Erythroblast (primary cell): ENCODE measurements at places on chromosomes 2 and 18.

GRCh38 chr2:234974501-234975385 lies 22.9 kb downstream of the SH3BP4 start:
- no peak for DNase-seq

DNA sequence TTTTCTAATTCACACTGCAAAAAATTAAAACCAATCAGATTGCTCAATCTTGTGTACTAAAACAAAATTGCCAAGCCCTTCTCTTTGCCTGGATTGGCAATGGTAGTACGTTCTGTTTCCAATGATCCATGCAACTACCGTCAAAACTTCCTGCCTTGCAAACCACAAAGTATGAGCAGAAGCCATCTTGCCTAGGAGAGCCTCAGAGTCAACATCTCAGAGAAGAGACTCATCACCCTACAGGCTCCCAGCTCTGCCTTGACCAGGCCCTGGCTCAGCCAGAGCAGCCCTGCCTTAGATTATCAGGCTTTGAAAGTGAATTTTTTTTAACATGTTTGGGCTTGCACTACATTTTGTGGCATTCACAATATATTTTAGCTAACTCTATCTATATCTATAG lies 574.1 kb downstream of the SATB2 start:
- DNase-seq: no peak

GRCh38 chr2:3265981-3266924 lies 111.4 kb downstream of the EIPR1 start:
- DNase-seq: no peak

DNA sequence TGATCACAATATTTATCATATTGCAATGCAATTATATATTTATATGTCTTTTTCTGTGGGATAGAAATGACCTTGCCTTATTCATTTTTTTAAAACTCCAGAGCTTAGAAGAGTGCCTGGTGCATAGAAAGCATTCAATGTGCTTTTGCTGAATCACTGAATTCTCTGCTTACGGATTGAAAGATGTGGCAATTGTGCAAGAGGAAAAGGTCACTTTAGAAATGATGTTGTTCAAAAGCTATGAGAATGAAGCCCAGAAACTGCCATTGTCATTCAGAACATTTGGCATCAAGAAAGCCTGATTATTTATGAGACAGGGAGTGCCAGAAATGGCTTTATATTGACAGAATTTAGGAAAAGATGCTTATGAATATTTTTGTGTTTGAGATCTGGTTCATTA lies 678.6 kb upstream of the CDH2 start:
- no peak for DNase-seq

DNA sequence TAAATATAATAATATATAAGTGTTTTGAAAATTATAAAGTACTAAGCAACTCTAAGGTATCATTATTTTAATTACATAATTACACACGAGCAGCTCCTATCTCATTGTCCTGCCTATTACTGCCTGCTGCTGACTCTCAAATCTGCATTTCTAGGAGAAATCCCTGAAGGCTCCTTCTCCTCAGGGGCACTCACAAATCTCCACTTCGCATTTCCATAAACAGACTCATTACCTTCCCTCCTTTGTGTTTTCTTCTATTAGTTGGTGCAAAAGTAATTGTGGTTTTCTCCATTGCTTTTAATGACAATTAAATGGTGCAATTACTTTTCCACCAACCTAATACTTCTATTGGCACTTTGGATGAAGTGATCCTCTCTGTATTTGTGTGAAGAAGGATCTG lies 135.0 kb upstream of the HNMT start:
- DNase-seq: no peak

- DNase-seq: no peak
Measured at GRCh38 chr2:100554798-100555407, 7.9 kb upstream of the PDCL3 start.

GRCh38 chr2:174328961-174329715 lies 5.6 kb upstream of the SP9 start:
- DNase-seq: peak; percentile 9

DNA sequence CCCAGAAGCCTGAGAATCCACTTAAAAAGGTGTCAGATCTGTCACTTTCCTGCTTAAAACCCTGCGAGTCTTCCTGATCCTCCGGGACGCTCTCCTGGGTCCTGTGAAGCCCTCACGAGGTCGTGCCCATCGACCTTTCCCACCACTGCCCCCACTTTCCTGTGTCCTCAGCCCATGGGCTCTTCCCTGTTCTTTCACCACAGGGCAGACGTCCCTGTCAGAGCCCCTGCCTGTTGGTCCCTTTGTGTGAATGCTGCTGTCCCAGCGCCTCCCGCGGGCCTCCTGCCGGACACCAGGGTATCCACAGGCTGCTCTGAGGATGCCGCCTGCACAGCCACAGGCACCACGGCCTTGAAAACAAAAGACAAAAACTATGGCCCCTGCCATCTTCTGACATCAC lies 125.6 kb downstream of the TMEM18 start:
- no peak for DNase-seq

- DNase-seq: no peak
Measured at GRCh38 chr2:196590286-196590685, 49.2 kb upstream of the CCDC150 start.

GRCh38 chr2:214244847-214245246 lies 166.0 kb upstream of the VWC2L start:
- no peak for DNase-seq

- no peak for DNase-seq
Measured at GRCh38 chr2:101704816-101705578, 7.5 kb downstream of the MAP4K4 start.

- no peak for DNase-seq
Measured at GRCh38 chr2:132605236-132606180, 64.5 kb downstream of the LYPD1 start.

DNA sequence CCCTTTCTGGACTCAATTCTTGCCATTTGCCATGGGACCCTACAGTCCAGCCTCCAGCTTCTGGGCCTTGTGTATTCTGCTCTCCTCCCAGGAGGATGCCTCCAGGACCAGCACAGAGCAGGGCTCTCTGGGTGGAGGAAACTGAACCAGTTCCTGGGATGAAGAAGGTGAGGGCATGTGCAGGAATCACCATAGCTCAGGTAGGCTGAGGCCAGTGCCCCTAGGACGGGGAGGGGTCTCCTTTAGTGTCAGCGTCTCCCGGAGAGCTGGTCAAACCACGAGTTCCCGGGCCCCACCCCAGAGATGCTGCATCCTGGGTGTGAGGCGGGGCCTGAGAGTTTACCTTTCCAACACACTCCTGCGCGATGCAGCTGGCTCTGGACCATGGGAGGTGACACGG lies 5.8 kb upstream of the PRELID3A start:
- DNase-seq: no peak

DNA sequence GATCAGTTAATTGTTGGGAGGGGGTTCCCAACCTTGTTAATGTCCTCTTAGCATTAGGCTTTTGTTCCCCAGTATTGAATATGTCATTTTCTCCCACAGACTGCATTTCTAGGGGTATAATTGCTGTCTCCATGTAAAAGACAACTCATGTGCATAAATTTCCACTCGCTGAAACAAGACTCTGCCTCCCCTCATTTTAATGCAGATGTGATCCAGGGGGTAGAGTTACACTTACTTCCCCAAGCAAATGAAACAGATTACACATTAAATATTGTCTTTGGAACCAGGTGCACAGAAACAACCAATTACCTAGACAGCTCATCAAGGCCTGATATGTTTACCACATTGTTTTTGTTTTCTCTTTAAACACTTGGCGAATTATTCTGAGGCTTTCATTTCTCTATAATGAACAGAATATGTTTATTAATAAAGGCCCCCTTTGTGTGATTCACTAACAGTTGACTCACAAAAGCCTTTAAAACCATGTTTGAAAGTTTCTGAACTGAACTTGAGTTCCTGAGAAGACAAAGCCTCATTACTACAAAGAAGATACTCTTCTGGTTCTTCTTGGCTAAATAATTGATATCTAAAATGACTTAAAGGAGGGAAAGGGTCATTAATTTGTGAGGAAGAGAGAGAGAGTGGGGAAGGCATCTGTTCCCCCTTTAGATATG lies 15.0 kb upstream of the ACVR1 start:
- DNase-seq: no peak

- peak; percentile 11 for DNase-seq
Measured at GRCh38 chr2:196275646-196276352, 104.4 kb upstream of the STK17B start.

- no peak for DNase-seq
Measured at GRCh38 chr18:73384246-73384645, 516.5 kb upstream of the NETO1 start.

- no peak for DNase-seq
Measured at GRCh38 chr18:48002933-48003365, 72.5 kb upstream of the SMAD2 start.
